ENCODE measurements at places on chromosomes 12 and 14. TPM values are rescaled to one million over a fixed set of nuclear protein-coding genes. Genes with fewer than 3 reads are reported as not detected.

GRCh38 chr14:21509432-21510143 is 1.6 kb downstream of the METTL3 start:
- H3K4me3 ChIP-seq: no peak overlapping the region
- peaks cover 25% of the 10 kb centered on the region for H3K4me1 ChIP-seq
- no peak for DNase-seq

- H3K4me1 ChIP-seq: no peaks in the 10 kb centered on the region
- no peak overlapping the region for H3K4me3 ChIP-seq
- H3K27ac ChIP-seq: no peak overlapping the region
- no peaks in the 10 kb centered on the region for H3K27me3 ChIP-seq
- no peak for DNase-seq
- H3K36me3 ChIP-seq: no peaks in the 10 kb centered on the region
Measured at GRCh38 chr12:106048676-106049075, 90.1 kb downstream of the NUAK1 start.

DNA sequence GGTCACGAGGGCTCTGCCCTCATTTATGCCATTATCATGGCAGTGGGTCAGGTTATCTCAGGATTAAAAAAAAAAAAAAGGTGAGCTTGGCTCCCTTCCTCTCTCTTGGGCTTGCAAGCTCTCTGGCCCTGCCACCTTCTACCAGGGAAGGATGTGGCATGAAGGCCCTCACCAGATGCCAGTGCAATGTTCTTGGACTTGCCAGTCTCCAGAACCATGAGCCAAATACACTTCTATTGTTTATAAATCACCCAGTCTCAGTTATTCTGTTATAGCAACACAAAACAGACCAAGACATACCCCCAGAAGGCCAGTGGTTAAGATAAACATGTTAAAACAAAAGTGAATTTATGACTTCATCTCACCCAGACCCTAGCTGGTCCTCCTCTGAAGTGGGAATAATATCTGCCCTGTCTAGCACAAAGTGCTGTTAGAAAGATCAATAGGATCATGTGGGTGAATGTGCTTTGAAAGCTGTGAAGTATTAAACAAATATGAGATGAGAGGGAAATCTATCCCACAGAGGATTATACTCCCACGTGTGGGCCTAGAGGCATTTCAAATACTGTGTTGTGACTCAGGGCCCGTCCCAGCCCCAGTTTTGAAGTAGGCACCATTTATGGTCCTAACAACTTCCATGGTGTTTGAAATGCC is 88.6 kb downstream of the NINJ2 start:
- H3K27ac ChIP-seq: no peak overlapping the region
- H3K27me3 ChIP-seq: no peaks in the 10 kb centered on the region

- DNase-seq: peak; percentile 46
- peaks cover 7% of the 10 kb centered on the region for H3K4me1 ChIP-seq
- H3K27me3 ChIP-seq: no peaks in the 10 kb centered on the region
- no peak overlapping the region for H3K4me3 ChIP-seq
Measured at GRCh38 chr12:83016218-83016835, 329.6 kb downstream of the TMTC2 start.

DNA sequence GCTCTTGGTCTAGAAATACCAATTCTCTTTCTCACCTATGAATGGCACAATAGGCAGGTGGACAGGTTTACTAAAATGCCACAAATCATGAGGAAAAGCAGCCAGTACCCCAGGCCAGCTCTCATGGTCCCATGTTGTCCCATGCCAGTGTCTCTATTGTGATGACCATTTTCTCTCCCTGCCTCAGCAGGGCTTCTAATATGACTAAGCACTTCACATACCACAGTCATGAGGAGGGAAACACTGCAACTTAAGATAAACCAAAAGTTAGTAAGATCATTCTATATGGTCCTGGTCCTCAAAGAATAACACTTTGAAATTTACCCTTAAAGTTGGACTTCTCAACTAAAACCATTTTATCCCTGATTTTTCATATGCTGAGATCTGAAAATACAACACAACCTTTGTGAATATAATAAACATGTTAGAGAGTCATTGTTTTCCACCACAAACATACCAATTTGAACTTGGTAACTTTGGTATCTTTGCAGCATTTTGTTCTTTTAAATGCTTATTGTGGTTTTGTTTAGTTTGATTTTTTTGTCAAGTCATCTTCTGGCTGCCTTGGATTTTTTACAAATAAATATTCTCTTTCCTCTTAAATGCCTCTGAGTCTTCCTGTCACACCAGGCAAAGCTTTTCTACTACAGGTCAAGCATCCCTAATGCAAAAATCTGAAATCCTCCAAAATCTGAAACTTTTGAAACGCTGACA is 3.6 kb downstream of the TTC5 start:
- peaks cover 10% of the 10 kb centered on the region for H3K36me3 ChIP-seq
- H3K4me3 ChIP-seq: no peak overlapping the region
- no peak for DNase-seq
- no peak overlapping the region for H3K27ac ChIP-seq
- peaks cover 17% of the 10 kb centered on the region for H3K4me1 ChIP-seq

GRCh38 chr12:52615912-52616311 is 2.4 kb downstream of the KRT73 start:
- no peaks in the 10 kb centered on the region for H3K27me3 ChIP-seq
- H3K36me3 ChIP-seq: no peaks in the 10 kb centered on the region
- DNase-seq: no peak

DNA sequence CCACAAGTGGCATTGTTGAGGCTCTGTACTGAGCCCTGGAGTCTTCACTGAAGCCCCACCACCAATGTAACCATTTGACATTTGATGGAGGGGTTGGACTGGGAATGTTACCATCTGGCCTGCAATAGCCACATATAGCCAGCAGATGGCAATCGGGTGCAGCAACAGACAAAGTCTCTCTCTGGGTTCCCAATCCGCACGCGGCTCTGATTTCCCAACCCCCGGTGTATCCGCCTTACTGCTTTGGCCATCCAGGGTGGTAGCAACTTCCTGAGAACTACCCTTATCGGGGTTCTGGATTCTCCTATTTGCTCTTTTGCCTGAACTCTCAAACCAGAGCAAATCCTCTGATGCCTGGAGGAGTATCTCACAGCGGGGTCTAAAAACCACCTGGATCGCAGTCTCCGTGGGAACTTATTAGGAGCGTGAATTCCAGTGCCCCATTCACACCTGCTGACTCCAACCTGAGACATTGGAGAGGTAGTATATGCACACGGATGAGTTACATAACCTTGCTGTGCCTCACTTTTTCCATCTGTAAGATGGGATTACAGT is 14.2 kb downstream of the VRTN start:
- H3K4me1 ChIP-seq: peaks cover 24% of the 10 kb centered on the region
- H3K36me3 ChIP-seq: no peaks in the 10 kb centered on the region
- no peak overlapping the region for H3K4me3 ChIP-seq
- H3K27me3 ChIP-seq: no peaks in the 10 kb centered on the region

DNA sequence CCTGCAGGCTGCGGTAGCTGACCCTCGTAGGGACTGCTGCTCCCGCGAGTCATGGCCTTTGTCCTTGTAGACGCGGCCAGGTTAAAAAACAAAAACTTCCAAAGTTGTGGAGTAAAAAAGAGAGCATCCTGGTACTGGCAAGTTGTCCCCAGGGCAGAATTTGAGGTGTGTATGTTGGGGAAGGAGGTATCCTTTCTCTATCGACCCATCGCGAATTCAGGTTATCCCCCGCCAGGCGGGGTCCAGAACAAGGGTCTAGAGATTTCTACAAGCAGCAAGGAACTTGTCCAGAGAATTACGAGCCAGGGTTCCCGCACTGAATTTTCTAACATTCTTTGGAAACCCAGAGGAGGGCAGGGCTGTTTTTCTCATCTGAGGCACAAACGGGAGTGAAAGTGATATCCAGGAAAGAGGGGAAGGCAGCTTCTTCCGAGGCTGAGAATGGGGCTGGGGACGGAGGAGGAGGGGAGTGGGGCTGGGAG is 16.3 kb downstream of the TBX3 start:
- no peaks in the 10 kb centered on the region for H3K36me3 ChIP-seq
- no peak for DNase-seq
- H3K4me1 ChIP-seq: peaks cover 18% of the 10 kb centered on the region
- H3K4me3 ChIP-seq: no peak overlapping the region
- no peak overlapping the region for H3K27ac ChIP-seq

DNA sequence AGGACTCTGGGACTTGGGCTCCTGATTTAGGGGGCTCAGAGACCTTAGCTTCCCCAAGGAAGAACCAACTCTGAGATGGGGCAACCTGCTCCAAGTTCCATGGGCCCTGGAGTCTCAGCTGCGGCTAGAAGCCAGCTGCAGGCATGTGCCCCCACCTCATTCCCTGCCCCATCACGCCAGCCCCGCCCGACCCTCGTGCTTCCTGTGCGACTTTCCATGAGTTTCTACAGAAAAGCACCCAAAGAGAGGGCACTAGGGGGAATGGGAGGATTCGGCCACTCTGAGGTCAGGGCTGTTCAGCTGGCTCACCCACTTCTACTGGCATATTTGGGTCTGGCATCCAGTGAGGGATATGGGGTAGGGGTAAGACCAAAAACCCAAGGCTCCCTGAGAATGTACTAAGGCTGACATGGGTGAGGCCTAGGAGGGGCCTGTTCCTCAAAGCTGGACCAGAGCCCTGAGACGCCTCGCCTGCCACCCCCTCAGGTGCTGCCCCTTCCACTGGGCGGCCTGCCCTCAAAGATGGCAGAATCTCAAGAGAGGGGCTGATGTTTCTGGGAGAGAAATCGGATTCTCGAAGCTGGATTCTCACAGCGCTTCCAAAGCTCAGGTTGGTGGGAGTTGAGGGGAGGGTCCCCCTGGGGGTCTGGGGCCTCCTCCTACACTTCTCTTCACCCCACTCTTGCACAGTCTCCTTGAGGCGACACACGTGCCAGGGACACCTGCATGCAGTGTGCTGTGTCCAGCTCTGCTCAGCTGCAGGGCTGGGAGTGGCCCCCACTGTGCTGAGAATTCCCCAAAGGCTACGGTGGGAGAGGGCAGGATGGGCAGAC is 22.1 kb downstream of the FAIM2 start:
- no peaks in the 10 kb centered on the region for H3K27me3 ChIP-seq
- no peaks in the 10 kb centered on the region for H3K36me3 ChIP-seq
- H3K4me1 ChIP-seq: no peaks in the 10 kb centered on the region
- H3K4me3 ChIP-seq: no peak overlapping the region
- no peak for DNase-seq

DNA sequence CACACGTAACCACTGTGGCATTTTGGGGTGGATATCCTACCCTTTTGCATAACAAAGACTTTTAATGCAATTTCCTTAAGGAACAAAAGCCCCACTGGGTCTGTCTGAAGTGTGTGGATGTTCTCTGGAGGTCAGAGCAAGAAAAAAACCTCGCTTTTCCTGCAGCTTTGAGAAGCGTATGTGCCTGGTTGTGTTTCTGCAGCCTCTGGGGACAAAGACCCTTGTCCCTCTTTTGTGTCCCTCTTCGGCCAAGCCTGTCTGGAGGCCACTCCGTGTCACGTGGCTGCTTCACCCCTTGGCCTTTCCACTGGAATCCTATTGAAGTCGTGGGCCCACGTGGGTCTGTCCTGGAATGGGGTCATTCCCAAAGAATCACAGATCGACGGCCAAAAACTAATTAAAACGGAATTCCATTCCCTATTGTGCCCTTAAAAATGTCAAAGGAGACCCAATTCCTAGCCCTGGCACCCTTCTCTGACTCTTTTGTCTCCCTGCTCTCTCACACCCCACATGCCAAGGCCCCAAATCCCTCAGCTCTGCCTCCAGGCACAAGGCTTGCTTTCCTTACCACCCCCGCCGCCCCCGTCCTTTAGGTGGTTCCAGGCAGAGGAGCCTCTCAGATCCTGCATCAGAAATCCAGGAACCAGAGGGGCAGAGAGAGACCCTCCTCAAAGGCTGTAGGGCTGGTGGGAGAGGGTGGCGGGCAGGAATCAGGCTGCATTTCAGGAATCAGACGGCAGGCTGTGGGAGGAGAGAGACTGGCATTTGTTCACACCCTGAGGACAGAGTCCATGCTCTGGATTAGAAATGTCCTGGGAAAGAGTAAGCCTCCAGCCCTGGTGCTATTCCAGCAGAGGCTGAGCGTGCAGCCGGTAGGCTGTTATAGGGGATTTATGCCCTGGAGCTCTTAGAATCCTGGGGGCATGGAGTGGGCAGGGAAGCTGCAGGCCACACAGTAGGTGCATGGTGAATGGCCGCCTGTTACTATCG is 12.6 kb upstream of the CYP46A1 start:
- H3K4me3 ChIP-seq: no peak overlapping the region
- no peak for DNase-seq
- H3K27ac ChIP-seq: no peak overlapping the region
- H3K27me3 ChIP-seq: no peaks in the 10 kb centered on the region
- no peaks in the 10 kb centered on the region for H3K4me1 ChIP-seq

DNA sequence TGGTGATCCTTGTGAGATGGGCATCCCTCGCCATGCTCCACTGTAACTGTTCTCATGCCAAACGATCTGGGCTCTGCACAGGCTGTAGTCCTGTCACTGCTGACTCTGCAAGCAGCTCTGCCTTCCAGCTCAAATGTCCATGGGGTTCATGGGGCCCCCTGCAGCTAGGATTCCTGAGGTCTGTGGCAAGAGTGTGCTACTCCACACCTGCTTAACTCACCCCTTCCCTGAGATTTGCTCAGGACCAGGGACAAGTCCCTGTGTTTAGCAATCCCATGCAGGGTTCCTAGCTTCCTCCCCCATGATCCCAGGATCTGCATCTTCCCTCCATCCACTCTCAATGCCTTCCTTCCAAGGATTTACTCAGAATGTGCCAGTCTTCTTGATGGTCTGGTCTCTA is 241.0 kb downstream of the ASCL1 start:
- no peaks in the 10 kb centered on the region for H3K4me1 ChIP-seq
- H3K4me3 ChIP-seq: no peak overlapping the region
- no peaks in the 10 kb centered on the region for H3K36me3 ChIP-seq
- H3K27ac ChIP-seq: no peak overlapping the region

DNA sequence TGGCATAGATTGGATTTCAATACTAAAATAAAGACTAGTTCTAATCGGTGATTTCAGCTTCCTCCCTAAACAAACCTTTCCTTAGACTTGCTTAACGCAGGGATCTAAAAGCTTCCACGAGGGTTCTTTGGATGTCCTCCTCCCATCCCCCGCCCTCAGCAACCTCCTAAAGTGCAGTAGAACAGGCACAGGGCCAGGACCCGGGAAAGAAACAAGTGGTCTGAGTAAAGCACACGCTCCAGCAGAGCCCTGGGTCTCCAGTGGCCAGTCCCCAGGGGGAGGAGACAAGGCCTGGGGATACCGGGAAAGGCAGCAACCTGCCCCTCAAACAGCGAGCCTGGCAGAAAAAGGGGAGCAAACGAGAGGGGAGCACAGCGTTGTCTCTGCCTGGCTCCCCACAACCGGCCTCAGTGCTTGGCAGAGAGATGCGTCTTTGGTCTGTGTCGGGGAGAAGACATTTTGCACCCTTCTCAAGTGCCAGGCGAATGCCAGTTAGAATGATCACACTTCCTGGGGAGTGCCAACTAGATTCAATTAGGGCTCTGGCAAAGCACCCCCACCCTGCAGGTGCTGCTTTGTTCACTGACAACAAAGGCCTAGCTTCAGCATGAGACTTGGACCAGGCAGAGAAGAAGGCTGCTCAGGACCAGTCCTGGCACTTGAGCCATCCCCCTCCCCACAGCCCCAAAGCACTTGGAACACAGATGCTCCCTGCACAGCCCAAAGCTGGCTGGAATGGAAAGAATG is 17.1 kb upstream of the SLC6A12 start:
- H3K36me3 ChIP-seq: no peaks in the 10 kb centered on the region
- no peak overlapping the region for H3K4me3 ChIP-seq
- no peak overlapping the region for H3K27ac ChIP-seq
- no peaks in the 10 kb centered on the region for H3K4me1 ChIP-seq
- H3K27me3 ChIP-seq: no peaks in the 10 kb centered on the region
- no peak for DNase-seq

Gene ALKBH1
- 5.3 TPM for total RNA-seq

Gene C14orf180
- total RNA-seq: not detected

Measured in body of pancreas (tissue), 4 donors.